ENCODE measurements at places on chromosomes 4 and X.
A peak's percentile ranks its signal among the peaks of the same experiment; 100 is the strongest.

DNA sequence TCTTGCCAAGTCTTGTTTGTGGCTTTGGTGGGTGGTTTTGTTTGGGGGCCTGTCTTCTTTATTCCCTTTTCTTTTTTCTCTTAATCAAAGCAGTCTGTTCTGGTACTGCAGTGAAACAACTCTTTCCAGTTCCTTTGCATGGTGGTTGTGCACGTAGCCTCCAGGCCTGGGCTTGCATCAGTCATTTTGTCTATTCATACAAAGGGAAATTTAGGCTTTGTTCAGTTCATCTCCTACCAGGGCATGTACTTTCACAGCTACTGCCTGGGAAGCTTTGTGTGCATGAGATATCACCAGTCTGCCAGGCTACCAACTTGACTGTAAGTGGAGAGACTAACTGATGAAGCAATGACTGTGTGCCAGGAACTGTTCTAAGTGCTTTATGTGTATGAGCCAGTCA, 8.5 kb downstream of the TRIM2 start:
- no peak for DNase-seq

- DNase-seq, result no peak
Measured at GRCh38 chrX:22012931-22013330, 19.2 kb upstream of the PHEX start.

DNA sequence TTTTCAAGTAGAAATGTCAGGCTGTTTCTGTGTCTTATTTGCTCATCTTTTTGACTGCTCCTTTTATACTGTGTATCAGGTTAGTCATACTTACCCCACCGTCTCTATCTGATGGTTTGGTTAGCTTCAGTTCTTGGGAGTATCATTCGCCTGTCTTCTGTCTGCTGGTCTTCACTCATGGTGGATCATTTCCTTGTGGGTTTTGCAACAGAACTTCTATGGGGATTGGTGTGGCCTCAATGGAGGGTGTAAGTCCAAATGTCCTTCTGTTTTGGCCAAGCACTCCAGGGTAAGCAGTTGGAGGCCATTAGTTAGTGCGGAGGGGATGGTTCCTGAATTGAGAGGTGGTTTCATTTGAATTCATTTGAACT, 7.2 kb downstream of the ABCD1 start:
- no peak for DNase-seq

- DNase-seq, result no peak
Measured at GRCh38 chrX:13893826-13894225, 76.9 kb upstream of the GPM6B start.

DNA sequence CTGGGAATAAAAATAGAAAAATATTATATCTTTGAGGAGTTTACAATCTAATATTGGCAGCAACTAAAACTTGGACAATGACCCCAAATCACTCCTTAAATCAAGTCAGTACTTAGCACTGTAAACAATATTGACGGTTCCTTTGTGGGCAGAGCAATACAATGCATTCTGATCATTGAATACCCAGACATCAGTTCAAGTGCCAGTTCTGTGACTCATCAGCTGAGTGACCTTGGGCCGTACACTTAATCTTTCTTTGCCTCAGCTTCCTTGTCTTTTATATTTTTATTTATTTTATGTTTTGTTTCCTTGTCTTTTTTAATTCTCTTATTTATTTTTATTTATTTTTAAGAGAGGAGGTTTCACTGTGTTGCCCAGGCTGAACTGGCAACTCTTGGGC, 112.2 kb upstream of the ANXA3 start:
- DNase-seq, result no peak

- no peak for DNase-seq
Measured at GRCh38 chrX:113470166-113470565, 629.5 kb upstream of the AMOT start.

GRCh38 chr4:136742333-136742732, 790.0 kb downstream of the PCDH18 start:
- no peak for DNase-seq

DNA sequence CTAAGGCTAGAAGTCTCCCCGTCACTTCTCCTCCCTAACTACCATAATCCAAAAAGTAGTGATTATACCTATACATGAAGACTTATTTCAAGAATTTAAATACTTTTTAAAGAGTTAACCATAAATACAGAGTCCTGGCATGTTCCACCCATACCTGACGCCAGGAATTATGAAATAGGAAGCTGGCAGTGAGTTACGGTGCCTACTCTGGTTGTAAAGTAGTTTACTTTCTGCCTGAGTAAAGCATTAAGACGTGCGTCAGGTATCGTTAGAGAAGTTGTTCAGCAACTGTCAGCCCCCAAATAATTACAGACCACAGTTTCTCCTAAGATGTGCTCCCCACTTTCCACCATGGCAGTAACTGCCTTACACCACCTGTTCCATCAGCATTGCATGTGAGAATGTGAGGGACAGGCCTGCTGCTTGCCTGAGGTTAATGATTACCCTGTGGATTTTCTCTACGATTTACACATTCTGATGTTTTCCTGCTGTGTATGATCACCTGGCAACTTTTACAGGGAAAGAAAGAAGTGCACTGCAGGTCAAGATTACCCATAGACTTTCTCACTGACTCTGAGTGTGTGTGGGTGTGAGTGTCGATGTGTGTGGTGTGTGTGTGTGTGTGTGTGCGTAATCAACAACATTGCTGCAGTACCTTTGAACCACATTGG, 92.3 kb upstream of the SLC7A11 start:
- DNase-seq, result no peak

- no peak for DNase-seq
Measured at GRCh38 chr4:94939791-94940519, 182.2 kb downstream of the BMPR1B start.

GRCh38 chrX:137031517-137032340, 2.1 kb downstream of the GPR101 start:
- peak; percentile 13 for DNase-seq

GRCh38 chr4:115671581-115671980, 558.2 kb upstream of the NDST4 start:
- DNase-seq, result no peak

DNA sequence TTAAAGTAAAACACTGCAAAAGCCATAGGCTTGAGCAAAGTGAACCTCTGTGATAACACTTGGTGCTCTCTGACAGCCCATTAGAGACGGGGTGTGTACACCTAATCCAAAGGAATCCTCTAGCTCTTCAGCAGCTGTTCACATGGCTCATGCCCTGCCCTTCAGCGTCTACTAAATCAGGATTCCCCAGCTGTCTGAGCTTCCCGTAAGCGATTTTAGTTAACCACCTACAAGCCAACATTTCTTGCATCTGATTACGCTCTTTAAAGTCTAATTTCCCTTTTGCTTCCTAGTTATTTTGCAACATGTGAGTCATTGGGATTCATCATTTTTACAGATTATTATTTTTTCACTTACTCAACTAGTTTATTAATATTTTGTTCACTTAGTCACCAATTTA, 6.5 kb downstream of the DMD start:
- DNase-seq, result no peak

GRCh38 chr4:168908093-168908492, 102.0 kb downstream of the CBR4 start:
- DNase-seq, result no peak

DNA sequence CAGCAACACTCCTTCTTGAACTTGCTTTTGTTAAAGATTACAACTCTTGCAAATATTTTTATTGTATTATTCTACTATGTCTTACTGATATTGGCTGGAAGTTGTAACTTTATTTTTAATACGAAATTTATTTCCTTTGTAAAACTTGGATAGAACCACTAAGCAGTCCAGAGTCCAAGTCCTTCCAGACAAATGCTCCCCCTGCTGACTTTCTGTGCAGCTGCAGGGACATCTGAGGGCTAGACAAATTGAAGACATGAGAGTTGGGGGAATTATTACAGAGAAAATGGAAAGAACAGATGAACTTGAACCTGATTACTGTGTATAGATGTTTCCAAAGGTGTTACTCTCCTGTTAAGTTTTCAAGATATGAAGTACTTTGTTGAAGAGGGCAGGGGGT, 238.8 kb downstream of the GRIA3 start:
- DNase-seq, result no peak

GRCh38 chr4:1084796-1085403, 28.5 kb downstream of the RNF212 start:
- DNase-seq, result no peak

GRCh38 chr4:71107726-71108125, 114.3 kb downstream of the DCK start:
- DNase-seq, result no peak

GRCh38 chr4:151721466-151721865, 39.3 kb downstream of the GATB start:
- DNase-seq, result peak; percentile 6

DNA sequence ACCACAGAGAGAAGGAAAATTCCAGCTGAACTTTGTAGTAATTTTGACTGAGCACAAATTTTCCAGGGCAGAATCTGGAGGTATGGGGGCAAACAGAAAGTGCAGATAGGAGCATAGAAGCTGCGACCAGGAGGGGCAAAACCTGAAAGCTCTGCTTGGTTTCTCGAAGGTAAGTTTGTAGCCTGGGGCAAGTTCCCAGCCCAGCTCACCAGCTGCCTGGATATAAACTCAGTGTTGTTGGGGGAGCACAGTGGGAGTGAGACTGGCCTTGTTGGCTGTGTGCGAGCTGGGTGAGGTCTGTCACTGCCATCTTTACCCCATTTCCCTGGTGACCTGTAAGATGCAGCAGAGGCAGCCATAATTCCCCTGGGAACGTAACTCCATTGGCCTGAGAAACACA, 213.5 kb upstream of the POF1B start:
- no peak for DNase-seq

- no peak for DNase-seq
Measured at GRCh38 chr4:14138106-14138505, 510.6 kb upstream of the BOD1L1 start.

GRCh38 chrX:134671294-134671693, 13.0 kb upstream of the PLAC1 start:
- no peak for DNase-seq

DNA sequence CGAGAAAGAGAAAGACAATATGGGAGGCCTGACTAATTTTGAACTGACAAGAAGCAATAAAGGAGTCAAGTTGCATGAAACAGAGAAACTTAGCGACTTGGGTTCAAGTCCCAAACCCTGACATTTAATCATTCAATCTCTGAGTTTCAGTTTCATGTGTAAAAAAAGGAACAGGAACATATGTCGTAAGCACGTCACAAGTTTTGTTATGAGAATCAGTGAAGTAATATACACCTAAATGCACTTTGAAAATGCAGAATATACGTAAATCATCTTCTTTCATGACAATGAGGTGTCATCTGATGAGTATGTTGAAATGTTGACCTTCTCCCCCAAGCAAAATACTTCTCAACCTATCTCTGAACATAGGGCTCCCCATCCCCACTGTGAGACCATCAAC, 10.4 kb downstream of the ACOT9 start:
- DNase-seq, result no peak

- no peak for DNase-seq
Measured at GRCh38 chrX:12548341-12548740, 242.9 kb upstream of the PRPS2 start.

GRCh38 chr4:187424636-187425035, 570.9 kb upstream of the ZFP42 start:
- no peak for DNase-seq

GRCh38 chr4:3637326-3638016, 105.2 kb upstream of the LRPAP1 start:
- DNase-seq, result no peak

GRCh38 chrX:10654960-10655359, 34.6 kb upstream of the MID1 start:
- DNase-seq, result no peak

DNA sequence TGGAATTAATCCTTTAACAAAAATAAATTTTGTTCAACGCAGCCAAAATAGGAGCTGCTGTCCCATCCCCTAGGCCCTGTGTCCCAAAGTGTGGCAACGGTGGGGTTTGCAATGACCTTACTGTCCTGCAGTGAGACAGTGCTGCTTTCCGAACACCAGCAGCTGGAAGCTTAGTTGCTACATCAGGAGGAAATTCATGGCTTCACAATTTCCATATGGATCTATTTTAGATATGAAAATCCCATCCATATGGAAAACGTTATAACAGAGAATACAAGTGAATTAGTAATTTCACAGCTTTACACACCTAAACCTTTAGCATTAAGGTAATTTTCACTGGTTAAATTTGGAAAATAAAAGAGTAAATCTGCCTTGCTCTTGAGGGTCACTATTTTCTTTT, 396.3 kb upstream of the TENM3 start:
- no peak for DNase-seq

DNA sequence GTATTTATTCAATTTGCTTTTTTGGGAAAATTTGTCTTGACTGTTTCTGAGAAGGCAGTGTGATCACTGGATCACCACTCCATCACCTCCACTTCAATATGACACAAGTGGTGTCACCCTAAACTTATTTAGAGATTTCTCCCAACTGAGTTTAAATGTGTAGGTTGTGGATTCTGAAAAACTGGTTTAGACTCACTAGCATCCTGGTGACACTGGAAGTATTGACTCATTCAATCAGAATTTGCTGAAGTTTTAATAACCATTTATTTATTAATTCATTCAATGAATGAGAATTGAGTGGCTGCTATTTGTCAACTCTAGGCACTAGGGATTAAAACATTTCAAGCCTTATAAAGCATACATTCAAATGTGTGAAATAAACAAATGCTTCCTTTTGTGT, 819.1 kb upstream of the EPHA5 start:
- no peak for DNase-seq

DNA sequence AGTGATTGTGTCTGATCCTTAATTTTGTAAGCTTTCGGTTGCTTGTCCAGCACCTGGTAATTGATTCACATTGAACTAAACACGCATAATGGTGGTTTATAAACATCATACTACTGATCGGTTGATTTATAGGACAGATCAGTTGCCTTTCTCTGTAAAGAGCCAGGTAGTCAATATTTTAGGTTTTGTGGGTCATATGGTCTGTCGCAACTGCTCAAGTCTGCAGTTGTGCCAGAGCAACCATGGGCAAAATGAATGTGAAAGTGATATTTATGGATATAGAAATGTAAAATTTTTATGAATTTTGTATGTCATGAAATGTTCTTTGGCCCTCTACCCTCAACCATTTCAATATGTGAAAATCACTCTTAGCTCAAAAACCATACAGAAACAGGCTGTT, 8.9 kb downstream of the JADE1 start:
- no peak for DNase-seq

DNA sequence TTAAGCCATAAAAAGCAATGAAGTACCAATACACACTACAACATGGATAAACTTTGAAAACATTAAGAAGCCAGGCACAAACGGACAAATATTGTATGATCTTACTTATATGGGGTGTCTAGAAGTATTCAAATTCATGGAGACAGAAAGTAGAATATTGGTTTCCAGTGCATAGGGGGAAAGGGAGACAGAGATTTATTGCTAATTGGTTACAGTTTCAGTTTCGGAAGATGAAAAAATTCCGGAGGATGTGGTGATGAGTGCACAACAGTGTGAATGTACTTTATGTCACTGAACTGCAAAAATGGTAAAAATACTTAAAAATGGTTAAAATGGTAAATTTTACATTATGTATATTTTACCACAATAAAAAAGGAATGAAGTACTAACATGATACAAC, 5.1 kb upstream of the PRDX4 start:
- no peak for DNase-seq

GRCh38 chr4:1251773-1252066, 2.8 kb upstream of the CTBP1 start:
- DNase-seq, result no peak
